Stimulated activated CD8-positive, alpha-beta memory T cell treated with anti-CD3 and anti-CD28 coated beads, Interleukin-2, amount 100 ng/mL, for 1 hour (primary cell): ENCODE measurements at places on chromosomes 3 and 15.
A peak's percentile ranks its signal among the peaks of the same experiment; 100 is the strongest.

- DNase-seq = no peak
These were observed 28.1 kb downstream of the RPSA start for GRCh38 chr3:39434574-39434973.

- no peak for DNase-seq
These were observed 130.8 kb downstream of the ZNF621 start for GRCh38 chr3:40655551-40655950.

- DNase-seq = peak; percentile 19
These were observed 672 bp downstream of the TFRC start for GRCh38 chr3:196081002-196081833.

DNA sequence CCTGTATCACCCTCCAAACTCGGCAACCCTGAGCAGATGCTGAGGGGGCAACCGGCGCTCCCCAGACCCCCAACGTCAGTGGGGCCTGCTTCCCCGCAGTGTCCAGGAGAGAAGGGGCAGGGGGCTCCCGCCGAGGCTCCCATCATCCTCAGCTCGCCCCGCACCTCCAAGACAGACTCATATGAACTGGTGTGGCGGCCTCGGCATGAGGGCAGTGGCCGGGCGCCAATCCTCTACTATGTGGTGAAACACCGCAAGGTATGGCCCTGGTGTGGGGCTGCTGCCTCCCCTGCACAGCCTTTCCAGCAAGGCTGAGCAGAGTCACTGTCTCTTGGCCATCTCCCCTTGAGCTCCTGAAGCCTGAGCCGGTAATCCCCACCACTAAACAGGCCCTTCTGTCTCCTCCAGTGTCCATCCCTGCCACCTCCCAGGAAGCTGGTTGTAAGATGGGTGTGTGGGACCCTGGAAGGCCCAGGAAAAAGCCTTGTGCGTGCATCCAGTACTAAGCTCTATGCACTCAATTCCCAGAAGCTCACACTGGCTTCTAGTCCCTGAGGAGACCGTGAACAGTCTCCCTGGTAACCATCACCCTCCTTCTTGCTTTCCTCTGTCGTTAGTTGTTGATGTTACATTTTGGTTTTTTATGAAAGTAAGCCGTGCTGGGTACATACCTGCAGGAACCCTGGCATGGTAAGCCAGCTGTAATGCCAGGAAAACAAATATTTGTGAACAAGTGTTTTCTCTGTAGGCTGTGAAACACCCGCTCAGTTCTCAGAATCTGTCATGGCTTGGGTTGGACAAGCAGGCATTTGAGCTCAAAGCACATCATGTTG is 63.3 kb downstream of the BOC start:
- no peak for DNase-seq

DNA sequence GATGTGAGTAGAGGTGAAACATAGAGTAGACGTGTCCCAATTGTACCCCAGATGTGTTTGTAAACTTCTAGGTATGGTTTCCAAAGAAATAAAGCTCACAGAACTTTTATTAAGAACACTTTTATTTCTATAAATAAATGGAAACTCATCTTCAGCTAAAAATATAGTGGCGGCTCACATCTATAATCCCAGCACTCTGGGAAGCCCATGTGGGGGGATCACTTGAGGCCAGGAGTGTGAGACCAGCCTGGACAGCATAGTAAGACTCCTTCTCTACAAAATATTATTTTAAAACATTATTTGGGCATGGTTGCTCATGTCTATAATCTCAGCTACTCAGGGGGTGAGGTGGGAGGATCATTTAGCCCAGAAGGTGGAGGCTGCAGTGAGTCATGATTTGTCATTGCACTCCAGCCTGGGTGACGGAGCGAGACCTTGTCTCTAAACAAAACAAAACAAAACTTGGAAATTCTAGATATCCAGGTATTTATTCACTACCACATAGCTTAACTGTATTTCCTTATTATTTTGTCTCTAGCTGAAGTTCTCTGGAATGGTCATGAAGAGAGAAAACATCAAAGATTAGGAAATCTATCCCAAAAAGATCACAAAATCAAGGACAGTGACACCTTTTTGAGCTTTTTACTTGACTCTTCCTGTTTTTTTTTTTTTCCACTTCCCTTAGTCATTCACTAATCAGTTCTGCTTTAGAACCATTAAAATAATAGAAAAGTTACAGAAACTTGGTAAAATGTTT is 258.1 kb downstream of the TIGIT start:
- DNase-seq = no peak
